ENCODE measurements at places on chromosomes 4 and X.

DNA sequence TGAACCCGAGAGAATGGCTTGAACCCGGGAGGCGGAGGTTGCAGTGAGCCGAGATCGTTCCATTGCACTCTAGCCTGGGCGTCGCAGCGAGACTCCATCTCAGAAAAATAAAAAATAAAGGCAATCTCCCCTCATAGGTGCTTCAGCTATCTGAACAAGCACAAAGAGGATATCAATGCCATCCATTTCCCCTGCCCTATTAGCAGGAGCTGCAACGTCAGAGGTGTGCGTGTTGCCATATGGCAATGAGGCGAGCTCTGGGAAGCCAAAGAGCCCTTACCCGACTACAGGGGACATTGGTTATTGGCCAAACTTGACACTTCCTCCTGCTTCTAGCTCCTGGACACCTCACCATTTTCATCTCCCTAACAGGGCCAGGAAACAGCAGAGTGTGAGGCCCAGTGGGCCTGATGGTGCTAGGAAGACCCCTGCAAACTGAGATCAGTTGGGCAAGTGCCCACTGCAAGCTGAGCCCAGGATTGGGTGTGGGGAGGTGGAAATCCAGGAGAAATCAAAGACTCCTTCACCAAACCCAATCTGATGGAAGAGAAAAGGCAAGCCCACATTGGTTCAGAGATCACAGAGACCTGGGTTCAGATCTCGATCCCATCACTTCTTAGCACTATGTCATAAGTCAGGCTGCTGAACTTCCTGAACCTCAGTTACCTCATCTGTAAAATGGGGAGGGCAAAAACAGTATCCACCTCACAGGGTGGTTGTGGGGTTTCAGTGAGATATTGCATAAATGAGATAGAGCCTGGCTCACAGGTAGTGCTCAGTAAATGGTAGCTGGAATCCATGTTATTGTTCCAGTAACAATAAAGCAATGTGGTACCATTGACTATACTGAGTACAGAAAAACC is 21.2 kb downstream of the SLC25A5 start:
- DNase-seq, result no peak

DNA sequence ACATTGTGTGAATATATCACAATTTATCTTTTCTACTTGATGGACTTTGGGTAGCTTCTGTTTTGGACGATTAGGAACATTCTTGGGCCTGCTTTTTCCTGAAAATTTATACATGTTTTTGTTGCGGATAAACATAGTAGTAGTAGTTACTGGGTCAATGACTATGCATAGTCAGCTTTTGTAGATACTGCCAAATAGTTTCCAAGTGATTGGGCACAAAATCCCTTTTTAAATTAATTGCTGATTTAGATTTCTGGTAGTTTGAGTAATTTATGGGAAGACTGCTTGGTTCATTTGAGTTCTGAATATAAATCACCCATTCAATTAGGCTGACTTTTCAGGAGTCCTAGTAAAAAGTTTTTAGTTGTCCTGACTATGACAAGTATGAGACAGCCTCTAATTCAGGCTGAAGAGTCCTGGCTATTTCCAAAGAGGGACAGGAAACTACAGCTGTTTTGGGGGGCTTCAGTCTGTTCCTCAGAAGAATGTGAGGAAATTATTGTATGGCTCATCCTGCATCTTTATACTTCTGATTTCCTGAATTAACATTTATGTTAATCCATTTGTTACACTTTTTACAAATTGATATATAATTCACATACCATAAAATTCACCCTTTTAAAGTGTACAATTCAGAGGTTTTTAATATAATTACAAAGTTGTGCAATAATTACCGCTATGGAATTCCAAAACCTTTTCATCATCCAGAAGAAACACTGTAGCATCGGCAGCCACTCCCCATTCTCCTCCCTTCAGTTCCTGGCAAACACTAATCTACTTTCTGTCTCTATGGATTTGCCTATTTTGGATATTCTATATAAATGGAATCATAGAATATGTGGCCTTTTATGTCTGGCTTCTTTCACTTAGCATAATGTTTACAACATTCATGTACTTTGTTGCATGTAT is 14.2 kb downstream of the LRP2BP start:
- no peak for DNase-seq

- no peak for DNase-seq
These were observed 97.2 kb upstream of the EOLA2 start for GRCh38 chrX:150035531-150035930.

- no peak for DNase-seq
These were observed 11.3 kb downstream of the EVC start for GRCh38 chr4:5722328-5722727.

Measured in NCI-H2081 (cell line).